ENCODE measurements at places on chromosomes 12 and 14.

- no peak for DNase-seq
These were observed 124.9 kb upstream of the BTG1 start for GRCh38 chr12:92270521-92270920.

DNA sequence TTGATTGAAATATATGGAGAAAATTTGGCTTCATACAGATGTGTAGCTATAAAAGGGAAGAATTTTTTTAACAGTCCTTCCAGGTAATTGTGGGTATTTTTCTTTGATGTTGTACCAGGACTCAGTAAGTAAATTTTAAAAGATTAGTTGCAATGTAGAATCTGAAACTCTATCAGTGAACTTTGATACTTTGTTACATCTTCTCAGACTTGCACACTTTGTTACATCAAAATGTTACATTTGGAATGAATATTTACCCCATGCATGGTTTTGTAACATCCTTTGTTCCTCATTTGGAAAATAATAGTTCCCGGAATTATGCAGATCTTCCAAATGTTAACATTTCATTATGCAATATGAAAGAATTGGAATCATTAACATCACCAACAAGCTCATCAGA lies 13.8 kb downstream of the MTHFD1 start:
- DNase-seq = no peak

DNA sequence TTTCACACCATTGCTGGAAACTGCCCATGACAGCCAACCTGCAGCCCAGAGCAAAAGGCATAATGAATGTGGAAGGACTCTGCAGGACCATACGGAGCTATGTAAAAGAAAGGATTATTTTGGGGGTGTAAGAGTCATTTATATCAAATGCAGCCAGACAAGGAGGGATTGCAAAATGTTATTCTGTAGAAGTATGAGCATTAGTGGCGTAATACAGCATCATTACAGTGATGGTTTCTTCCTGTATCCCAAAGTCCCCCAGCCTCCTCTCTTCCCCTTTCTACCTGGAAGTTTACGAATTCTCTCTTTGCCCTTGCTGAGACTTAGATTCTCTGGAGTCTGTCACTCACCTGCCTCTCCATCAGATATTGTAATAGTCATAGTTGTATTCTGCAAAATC lies 89.9 kb downstream of the BORCS5 start:
- DNase-seq = no peak

DNA sequence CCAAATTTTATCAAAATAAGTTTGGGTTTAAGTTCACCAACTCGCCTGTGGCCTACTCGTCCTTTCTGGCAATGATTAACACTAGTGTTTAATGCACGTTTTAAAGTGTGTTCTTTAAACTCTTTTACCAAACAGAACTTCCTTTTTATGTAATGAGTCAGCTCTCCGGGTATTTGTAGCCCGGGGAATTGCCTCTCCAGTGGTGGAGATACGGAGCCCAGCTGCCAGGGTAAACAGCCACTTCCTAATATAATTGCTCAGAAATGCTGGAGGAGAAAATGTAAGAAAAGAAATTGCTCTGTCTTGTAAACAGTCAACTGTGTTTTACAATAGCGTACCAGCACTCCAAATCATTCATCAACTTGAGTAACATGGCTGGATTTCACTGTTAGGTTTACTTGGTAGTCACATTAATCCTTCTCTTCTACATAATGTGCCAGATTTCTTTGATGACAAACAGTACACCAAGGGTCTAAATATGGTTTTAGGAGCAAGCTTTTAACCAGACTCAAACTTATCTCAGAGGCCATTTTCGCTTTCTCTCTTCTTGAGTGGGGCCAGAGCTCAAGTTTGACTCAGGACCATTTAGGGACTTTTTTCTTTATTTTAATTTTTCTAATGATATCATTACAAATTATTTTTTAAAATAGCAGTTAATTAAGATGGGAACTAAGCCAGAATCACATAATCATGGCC lies 101.2 kb upstream of the SLC38A2 start:
- no peak for DNase-seq

DNA sequence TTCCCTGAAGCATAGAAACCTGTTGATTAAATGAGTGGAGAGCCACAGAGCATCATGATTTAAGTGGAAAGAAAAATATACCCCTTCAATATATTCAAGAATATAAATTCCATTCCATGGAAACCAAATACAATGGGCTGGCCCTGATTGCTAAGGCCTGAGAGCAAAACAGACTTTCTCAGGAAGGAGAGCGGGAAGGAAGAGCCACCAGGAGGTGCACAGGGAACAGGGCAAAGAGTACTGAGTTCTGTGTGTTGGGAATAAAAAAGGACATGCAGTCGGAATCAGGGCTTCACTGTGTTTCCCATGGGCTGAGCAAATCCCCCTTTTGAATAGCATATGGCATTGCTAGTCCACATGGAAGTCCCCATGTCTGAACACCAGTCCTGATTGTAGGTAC lies 69.7 kb upstream of the PLEKHG3 start:
- no peak for DNase-seq

- no peak for DNase-seq
These were observed 83.0 kb upstream of the CCDC196 start for GRCh38 chr14:66403183-66403582.

- no peak for DNase-seq
These were observed 115.7 kb downstream of the PLXNC1 start for GRCh38 chr12:94263905-94264561.

DNA sequence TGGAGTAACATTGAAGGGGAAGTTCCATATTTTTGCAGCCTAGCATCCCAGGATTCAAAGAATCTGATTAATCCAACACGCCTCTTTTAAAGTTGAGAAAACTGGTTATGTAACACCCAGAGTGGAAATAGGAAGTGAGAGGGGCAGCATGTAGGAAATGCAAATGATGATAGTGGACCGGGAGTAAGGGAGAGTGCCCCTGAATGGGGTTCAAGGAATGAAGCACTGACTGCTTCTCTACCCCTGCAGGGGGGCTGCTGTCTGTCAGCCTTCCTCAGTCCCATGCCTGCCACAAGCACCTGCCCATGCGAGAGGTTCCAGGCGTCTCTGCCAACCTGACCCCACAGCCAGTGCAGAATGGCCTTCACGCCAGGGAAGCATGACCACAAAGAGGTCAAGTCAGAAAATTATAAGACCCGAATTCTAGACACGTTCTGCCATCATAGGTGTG lies 126.5 kb upstream of the CCND2 start:
- no peak for DNase-seq

DNA sequence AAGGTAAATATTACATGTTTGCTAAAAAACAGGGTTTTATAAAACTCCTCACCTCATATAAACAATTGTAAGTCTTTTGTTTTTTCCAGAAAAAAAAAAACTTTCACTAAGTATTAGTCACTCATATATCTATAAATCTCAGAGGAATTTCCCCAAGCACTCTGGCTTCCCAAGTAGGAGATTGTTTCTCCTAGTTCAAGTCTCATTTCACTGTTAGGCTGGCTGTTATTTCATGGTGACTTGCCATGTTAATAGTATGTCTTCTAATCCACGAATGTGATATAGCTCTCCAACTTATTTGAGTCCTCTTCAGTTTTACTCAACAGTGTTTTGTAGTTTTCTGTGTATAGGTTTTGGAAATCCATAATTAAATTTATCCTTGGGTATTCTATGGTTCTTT lies 61.6 kb downstream of the CAPZA3 start:
- no peak for DNase-seq

- DNase-seq = no peak
These were observed 22.1 kb downstream of the PSMC1 start for GRCh38 chr14:90278199-90279175.

- no peak for DNase-seq
These were observed 167.3 kb downstream of the PLCZ1 start for GRCh38 chr12:18570543-18570942.

DNA sequence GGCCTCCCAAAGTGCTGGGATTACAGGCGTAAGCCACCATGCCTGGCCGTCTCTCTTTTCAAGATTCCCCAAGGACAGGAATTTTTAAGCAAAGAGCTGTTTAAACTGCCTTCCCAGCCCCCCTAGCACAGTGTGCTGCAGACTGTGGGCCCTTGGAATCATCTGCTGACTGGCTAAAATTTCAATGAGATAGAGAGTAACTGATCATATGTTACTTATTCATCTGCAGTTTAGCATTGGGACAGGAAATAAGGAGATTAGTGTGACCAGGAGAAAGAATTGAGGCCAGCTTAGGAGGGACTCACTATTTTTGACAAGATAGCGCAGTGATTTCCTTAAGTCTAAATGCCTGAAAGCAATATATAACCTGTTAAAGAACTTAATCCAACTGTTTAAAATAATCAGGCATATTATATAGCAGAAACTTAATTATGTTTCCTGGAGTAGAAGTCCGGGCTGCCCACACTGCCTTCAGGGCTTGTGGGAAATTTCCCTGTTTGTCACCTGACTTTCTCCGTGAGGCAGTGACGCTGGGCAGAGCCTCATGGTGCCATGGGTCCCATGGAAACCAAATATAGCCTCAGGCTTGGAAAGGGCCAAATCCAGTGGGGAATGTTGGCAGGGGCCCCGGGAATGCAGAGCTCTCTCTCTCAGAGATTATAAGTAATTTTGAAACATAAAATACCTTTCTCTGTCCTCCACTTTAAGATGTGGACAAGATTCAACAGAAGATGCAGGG lies 22.8 kb upstream of the CEBPE start:
- DNase-seq = no peak

GRCh38 chr14:94582851-94583250 lies 1.6 kb downstream of the SERPINA5 start:
- DNase-seq = no peak

- DNase-seq = no peak
These were observed 19.2 kb upstream of the DYNC1H1 start for GRCh38 chr14:101945171-101945570.

DNA sequence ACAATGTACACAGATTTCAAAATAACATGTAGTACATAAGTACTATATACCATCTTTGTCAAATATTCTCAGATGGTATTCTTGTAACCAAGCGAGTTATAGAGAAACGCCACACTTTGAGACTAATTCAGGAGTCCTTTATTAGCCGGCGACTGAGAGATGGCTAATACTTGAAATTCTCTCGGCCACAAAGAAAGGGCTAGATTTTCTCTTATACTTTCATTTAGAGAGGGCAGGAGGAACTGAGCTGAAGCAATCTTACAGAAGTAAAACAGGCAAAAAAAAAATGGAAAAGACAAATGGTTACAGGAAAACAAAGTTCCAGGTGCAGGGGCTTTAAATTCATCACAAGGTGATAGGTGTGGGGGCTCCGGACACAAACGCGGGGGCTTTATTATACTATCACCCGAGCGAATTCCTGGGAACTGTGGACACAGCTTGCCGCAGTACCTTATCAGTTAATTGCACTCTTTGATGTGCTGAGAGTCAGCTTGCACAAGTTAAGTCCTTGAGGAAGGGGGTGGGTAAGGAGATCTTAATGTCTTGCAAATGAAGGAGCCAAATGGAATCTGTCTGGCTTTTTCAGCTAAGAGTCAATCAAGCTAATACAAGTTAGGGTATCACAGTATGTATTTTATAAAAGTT lies 382.3 kb downstream of the KCNH5 start:
- DNase-seq = no peak

DNA sequence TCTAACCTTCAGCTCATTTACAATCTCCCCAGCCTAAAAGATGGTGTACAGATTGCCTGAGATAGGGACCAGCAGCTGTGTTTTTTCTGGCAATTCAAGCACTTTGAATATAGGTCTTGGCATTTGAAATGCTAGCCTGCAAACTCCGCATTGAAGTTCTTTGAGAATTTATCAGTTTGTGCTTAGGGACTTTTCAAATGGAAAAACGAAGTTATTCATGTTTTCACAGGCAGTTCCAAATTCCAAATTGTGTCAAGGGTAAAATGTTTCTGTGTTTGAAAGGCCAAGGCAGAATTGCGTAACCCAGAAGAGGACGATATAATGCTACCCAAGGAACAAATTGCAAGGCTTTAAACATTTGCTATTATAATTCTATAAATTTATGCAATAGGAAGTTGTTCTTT lies 168.9 kb upstream of the RASSF8 start:
- no peak for DNase-seq

DNA sequence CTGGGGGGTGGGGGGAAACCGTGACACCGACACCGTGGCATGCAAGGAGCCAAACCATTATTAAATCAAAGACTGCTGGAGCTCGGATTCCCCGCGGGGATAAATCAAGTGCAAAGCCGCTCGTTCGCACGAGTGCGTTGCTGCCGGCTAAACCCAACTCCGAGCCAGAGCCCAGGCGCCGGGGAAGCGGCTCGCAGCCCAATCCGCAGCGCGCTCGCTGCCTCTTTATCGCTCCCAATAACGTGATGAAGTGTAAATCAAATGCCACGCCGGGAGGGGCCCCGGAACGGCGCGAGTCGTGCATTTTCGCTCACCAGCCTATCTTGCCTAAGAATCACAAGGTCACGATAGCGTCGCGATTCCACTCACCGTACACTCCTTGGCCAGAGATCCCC lies 1.3 kb downstream of the MDGA2 start:
- no peak for DNase-seq

DNA sequence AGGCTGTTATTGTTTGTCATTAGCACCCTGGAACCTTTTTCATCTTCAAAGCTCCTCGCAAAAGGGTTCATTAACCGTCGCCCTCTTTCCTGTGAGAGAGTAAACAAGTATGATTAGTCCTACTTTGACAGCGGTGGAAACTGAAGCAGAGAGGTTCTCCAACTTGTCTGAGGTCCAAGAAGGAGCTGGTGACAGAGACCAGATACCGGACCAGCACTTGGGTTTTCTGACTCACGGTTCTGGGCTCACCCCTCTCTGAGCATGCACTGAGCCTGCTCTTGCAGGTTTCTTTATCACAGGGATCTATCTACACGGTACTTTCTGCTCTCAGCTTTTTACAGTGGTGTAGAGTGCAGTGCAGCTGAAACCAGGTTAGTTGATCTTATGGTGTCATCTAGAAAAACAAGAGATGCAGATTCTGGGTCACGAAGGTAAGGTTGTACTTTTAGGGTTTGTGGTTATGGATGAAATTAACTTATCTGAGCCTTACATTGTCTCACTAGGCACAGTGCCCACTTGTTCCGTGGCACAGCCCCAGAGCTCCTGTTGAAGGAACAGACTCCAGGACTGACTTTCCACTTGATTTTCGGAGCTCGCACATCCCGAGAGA lies 62.1 kb downstream of the PPP2R5C start:
- no peak for DNase-seq

DNA sequence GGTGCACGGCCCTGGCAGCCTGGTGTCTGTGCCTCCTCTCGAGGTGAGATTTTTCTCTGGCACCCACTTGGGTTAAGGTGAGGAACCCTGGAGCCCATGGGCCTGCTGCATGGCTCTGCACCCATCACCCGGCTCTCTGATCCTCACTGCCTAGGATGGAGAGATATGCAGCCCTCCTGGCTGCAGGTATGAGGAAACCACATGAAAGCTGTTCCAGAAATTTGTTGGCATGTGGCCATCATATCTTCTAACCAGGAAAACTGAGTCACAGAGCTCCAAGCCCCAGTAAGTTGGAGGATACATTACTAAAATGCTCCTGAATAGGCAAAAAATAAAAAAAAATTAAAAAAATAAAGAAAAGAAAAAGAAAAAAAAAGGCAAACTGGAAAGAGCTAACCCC lies 39.3 kb upstream of the DDX11 start:
- DNase-seq = no peak

GRCh38 chr12:119772431-119772830 lies 104.5 kb downstream of the PRKAB1 start:
- no peak for DNase-seq

All from bone marrow (tissue), 2 donors.